ENCODE measurements at places on chromosomes 11 and 22.

- H3K27me3 ChIP-seq, result no peaks in the 10 kb centered on the region
- no peak overlapping the region for H3K27ac ChIP-seq
- peaks cover 8% of the 10 kb centered on the region for H3K36me3 ChIP-seq
- peaks cover 11% of the 10 kb centered on the region for H3K4me1 ChIP-seq
Observed at GRCh38 chr22:23675502-23676415, 15.1 kb upstream of the RGL4 start.

DNA sequence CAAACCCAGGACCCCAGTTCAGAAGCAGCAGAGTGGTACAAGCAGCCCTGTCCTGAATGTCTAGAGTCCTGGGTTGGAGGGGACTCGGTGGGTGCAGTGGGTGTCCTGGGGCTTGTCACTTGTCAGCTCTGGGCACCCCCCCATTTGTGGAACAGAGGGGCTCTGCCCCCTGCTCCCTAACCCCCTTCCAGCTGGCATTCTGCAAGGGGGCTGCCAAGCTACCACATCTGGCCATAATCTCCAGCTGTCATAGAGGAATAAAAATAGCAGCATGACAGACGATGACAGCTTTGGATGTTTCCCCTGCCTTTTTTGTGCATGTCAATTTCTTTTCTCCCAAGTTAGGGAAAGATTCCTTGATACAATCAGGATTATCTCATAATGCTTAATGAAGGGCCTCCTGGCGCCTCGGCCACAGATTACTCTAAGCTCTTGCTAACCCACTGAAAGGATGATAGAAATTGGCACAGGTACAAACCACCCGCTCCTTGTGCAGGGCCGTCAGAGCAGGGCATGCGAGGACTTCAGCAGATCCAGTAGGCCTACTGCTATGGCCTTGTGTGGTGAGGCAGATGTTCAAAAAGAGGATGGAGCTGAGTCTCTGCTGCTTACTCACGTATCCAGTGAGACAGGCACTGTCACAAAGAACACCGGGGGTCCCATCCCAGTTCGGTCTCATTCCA is 83.0 kb downstream of the ISX start:
- no peak overlapping the region for H3K4me3 ChIP-seq
- no peaks in the 10 kb centered on the region for H3K36me3 ChIP-seq
- no peak for DNase-seq
- peaks cover 5% of the 10 kb centered on the region for H3K4me1 ChIP-seq
- H3K27ac ChIP-seq, result no peak overlapping the region

DNA sequence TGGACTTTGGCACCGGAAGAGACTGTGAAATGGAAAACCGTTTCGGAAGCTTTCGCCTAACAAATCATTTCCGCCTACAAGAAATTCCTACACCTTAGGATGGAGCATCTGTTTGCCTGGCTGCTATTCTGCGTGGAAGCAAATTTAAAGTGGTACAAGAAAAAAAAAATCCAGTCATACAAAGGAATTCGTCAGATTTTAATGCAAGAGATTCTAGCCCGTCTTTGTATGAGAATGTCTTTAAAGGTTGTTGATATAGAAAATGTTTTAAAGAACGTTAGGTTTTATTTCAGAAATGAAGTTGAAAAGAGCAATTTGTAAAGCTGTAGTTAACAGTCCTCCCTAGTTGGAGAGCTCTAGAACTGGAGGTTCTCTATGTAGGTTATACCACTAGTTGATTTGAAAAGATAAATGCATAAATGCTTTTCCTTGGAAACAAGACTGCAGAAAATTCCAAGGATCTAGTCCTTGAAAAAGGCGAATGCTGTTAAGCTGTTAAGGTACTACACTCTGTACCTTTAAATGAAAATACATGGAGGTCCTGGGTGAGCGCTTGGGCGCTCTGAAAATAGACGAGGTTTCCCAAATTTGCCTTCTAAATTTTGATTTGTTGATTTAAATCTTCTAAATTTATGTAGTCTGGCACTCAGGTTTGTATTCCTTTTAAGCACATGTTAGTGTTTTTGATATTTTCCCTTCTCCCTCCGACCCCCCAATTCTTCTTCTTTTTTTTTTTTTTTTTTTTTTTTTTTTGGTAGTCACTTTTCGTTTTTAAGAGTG is 2.4 kb downstream of the NCR3LG1 start:
- DNase-seq, result no peak
- H3K27ac ChIP-seq, result no peak overlapping the region
- peak overlapping the region; percentile 62 for H3K4me3 ChIP-seq
- H3K36me3 ChIP-seq, result no peaks in the 10 kb centered on the region
- peaks cover 21% of the 10 kb centered on the region for H3K4me1 ChIP-seq

DNA sequence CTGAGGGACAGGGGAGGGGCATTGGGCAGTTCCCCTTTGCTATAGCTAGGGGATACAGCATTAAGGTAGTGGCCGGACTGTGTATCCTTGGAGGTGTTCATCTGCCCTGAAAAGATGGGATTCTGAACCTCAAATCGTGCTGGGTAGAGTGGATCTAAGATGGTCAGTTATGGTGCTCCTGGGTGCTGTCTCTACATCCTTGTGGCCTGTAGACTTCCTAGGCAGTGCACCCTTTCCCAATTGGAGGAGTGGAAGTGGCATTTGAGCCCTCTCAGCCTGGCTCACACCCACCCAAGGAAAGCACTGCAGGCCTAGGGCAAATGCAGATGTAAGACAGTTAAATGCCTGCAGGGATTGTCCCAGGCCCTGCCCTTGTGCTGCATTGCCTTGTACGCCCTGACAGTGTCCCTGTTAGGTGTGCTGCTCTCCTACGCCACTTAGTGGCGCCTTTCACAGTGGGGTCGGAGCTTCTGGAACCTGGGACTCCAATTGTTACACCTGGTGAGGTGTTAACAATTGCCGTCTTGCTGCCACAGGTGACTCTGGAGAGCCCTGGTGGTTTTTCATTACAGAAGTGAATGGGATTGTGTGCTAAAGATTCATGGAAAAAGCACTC is 35.0 kb downstream of the PPFIBP2 start:
- no peaks in the 10 kb centered on the region for H3K4me1 ChIP-seq
- no peaks in the 10 kb centered on the region for H3K27me3 ChIP-seq
- H3K36me3 ChIP-seq, result no peaks in the 10 kb centered on the region

DNA sequence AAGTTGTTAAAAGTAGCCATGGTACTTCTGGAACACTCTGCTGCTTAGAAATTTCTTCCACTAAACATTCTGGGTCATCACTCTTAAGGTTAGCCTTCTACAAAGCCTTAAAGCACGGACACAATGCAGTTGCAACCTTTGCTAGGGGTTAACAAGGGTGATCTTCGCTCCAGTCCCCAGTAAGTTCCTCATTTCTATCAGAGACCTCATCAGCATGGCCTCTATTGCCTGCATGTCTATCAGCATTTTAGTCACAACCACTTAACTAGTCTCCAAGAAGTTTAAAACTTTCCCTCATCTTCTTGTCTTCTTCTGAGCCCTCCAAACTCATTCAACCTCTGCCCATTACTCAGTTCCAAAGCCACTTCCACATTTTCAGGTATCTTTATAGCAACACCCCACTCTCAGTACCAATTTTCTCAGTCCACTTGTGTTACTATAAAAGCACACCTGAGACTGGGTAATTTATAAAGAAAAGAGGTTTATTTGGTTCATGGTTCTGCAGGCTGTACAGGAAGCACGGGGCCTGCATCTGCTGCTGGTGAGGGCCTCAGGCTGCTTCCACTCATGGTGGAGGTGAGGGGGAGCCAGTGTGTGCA is 48.7 kb upstream of the TH start:
- no peak overlapping the region for H3K27ac ChIP-seq
- no peak overlapping the region for H3K4me3 ChIP-seq
- no peaks in the 10 kb centered on the region for H3K36me3 ChIP-seq

- no peak overlapping the region for H3K27ac ChIP-seq
- H3K4me3 ChIP-seq, result no peak overlapping the region
- no peaks in the 10 kb centered on the region for H3K36me3 ChIP-seq
Observed at GRCh38 chr22:26616650-26617049, 1.2 kb downstream of the CRYBB1 start.

GRCh38 chr11:36790526-36790925 is 192.5 kb upstream of the RAG2 start:
- no peaks in the 10 kb centered on the region for H3K4me1 ChIP-seq
- no peak for DNase-seq
- H3K36me3 ChIP-seq, result no peaks in the 10 kb centered on the region
- peaks cover 4% of the 10 kb centered on the region for H3K27me3 ChIP-seq
- H3K4me3 ChIP-seq, result no peak overlapping the region

DNA sequence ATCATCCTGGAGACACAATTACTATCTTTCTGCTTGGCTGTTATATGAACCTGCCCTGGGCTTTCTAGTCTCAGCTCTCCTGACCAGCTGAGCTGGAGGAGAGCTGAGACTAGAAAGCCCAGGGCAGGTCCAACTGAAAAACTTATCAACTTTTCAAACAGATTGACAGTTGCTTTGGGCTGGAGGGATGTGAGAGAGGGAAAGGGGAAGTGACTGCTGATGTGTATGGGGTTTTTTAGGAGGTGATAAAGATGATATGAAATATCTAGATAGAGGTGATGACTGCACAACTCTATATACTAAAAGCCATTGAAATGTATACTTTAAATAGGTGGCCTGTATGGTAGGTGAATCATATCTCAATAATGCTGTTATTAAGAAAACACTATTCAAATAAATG is 60.2 kb upstream of the CHRM4 start:
- no peak overlapping the region for H3K4me3 ChIP-seq
- DNase-seq, result no peak
- no peaks in the 10 kb centered on the region for H3K27me3 ChIP-seq
- no peaks in the 10 kb centered on the region for H3K4me1 ChIP-seq
- H3K27ac ChIP-seq, result no peak overlapping the region

- H3K4me3 ChIP-seq, result no peak overlapping the region
- no peak overlapping the region for H3K27ac ChIP-seq
- DNase-seq, result peak; percentile 13
- no peaks in the 10 kb centered on the region for H3K36me3 ChIP-seq
Observed at GRCh38 chr11:120108154-120108784, 29.6 kb downstream of the TRIM29 start.

DNA sequence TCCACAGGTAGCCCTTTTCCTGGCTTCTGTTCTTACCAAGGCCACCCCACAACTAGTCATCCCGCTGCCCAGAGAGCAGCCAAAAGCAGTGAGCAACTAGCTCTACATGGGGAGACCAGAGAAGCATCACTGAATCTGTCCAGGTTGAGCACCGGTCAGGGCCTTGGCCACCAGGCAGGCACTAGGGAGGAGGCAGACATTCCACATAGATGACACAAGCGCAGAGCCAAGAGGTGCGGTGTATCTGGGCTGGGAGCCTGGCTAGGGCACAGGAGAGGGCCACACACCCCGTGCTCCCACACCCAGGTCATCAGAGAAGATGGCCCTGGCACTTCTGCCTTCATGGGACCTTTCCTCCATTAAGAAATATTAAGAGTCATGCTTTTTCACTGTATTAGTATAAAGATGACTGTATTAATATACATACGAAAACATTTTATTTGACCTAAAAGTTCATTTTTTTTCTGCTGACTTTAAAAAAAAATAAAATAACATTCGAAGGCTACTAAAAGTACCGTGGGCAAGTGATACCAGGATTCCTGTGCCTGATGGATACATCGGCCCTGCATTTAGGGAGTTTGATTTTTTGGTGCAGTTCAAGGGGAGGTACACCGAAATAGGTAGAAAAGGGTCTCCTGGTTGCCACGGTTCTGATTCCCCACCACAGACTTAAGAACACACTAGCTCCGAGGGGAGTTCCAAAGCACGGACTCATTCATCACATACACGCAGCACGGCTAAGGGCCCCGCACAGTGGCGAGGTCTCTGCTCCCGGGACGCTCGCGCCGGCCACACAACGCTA is 1.2 kb downstream of the DGCR2 start:
- H3K27ac ChIP-seq, result peak overlapping the region; percentile 73
- peak overlapping the region; percentile 95 for H3K4me3 ChIP-seq
- no peaks in the 10 kb centered on the region for H3K27me3 ChIP-seq
- peaks cover 64% of the 10 kb centered on the region for H3K4me1 ChIP-seq
- peak; percentile 17 for DNase-seq

GRCh38 chr11:65559951-65560537 is 1.9 kb upstream of the LTBP3 start:
- no peak overlapping the region for H3K27ac ChIP-seq
- peaks cover 80% of the 10 kb centered on the region for H3K4me1 ChIP-seq
- no peaks in the 10 kb centered on the region for H3K27me3 ChIP-seq
- DNase-seq, result no peak
- no peaks in the 10 kb centered on the region for H3K36me3 ChIP-seq

DNA sequence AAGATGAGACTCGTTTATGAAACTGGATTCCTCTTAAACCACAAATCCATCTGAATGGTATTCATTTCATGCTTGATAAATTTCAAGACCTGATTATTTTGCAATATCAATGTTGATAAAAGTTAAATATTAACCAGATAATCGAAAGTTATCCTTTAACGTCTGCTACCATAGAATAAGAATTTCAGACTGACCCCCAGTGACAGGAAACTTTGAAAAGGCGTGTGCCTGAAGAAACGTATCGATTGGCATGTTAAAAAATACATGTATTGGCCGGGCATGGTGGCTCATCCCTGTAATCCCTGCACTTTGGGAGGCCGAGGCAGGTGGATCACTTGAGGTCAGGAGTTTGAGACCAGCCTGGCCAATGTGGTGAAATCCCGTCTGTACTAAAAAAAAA is 13.9 kb downstream of the SCGB1A1 start:
- no peak for DNase-seq
- peaks cover 22% of the 10 kb centered on the region for H3K4me1 ChIP-seq
- no peaks in the 10 kb centered on the region for H3K27me3 ChIP-seq
- no peak overlapping the region for H3K4me3 ChIP-seq

DNA sequence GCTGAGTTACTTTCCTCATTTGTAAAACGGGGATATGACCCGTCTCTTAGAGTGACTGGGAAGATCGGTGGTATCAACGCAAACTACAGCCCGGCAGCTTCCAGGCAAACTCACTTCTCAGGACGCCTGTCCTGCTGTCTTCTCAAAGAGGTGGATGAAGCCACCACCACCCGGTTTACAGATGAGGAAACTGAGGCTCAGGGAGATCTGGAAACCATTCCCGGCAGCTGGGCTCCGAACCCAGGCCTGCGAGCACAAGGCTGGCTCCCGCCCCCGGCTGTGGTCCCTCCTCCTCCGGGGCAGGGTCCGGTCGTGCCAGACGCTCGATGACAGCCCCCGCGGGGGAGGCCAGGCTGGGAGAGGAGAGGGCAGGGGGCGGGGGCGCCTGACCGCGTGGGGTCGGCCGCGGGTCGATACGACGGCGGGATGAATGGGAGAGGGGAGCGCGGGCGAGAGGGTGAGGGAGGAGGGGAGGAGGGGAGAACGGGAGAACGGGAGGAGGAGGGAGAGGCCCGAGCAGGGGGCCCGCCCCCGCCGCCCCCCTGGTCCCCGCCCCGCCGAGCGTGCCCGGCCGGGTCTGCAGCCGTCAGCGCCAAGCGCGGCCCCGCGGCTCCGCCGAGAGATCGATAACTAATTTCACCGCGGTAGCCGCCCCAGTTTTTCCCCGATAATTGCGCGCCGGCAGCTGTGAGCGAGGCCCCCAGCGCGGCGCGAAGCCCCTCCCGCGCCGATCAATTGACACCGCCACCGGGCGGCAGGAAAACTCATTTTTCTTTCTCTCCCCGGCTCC is 14.0 kb downstream of the IGLL1 start:
- peak overlapping the region; percentile 41 for H3K4me3 ChIP-seq
- no peak overlapping the region for H3K27ac ChIP-seq
- H3K36me3 ChIP-seq, result no peaks in the 10 kb centered on the region
- DNase-seq, result no peak
- H3K4me1 ChIP-seq, result peaks cover 12% of the 10 kb centered on the region
- H3K27me3 ChIP-seq, result peaks cover 23% of the 10 kb centered on the region

GRCh38 chr11:95140397-95141033 is 50.9 kb downstream of the ENDOD1 start:
- no peaks in the 10 kb centered on the region for H3K36me3 ChIP-seq
- H3K27ac ChIP-seq, result no peak overlapping the region
- no peaks in the 10 kb centered on the region for H3K27me3 ChIP-seq
- no peak overlapping the region for H3K4me3 ChIP-seq
